A549 treated with AZD2906 at 1 μM for 4 hours (cell line): ENCODE measurements at places on chromosomes 11 and 22. TPM values are rescaled to one million over a fixed set of nuclear protein-coding genes. Genes with fewer than 3 reads are reported as not detected.

PYGM gene
- total RNA-seq = 0.23 to 0.52 TPM (median 0.27 TPM) in 5 replicates

MAP6 gene
- total RNA-seq = 1.4 to 1.8 TPM (median 1.6 TPM) in 5 replicates

HYLS1 gene
- 10.9 to 12.1 TPM (median 11.9 TPM) in 5 replicates for total RNA-seq

KLHDC7B gene
- 0.02 to 0.03 TPM (median 0.03 TPM) in 3 of 5 replicates, not detected in the others for total RNA-seq

UBQLNL gene
- 0.02 TPM in 1 of 5 replicates, not detected in the others for total RNA-seq

BTBD18 gene
- total RNA-seq = not detected in 5 replicates
